ENCODE measurements at places on chromosomes 1 and 21.

- H3K36me3 ChIP-seq = no peaks in the 10 kb centered on the region
- no peak for DNase-seq
- H3K27ac ChIP-seq = no peak overlapping the region
- no peak overlapping the region for H3K4me3 ChIP-seq
- no peaks in the 10 kb centered on the region for H3K27me3 ChIP-seq
Measured at GRCh38 chr1:234906654-234907053, 222.0 kb downstream of the TOMM20 start.

GRCh38 chr1:219797009-219797408 is 131.3 kb downstream of the SLC30A10 start:
- DNase-seq = no peak
- no peak overlapping the region for H3K27ac ChIP-seq
- peaks cover 11% of the 10 kb centered on the region for H3K4me1 ChIP-seq
- H3K36me3 ChIP-seq = no peaks in the 10 kb centered on the region

- no peaks in the 10 kb centered on the region for H3K36me3 ChIP-seq
- no peaks in the 10 kb centered on the region for H3K27me3 ChIP-seq
- no peaks in the 10 kb centered on the region for H3K4me1 ChIP-seq
Measured at GRCh38 chr21:45021428-45022347, 52.7 kb upstream of the ADARB1 start.

- no peaks in the 10 kb centered on the region for H3K36me3 ChIP-seq
- no peaks in the 10 kb centered on the region for H3K4me1 ChIP-seq
- H3K4me3 ChIP-seq = no peak overlapping the region
- H3K27ac ChIP-seq = no peak overlapping the region
Measured at GRCh38 chr21:17191346-17191993, 321.4 kb upstream of the CXADR start.

- H3K4me1 ChIP-seq = peaks cover 29% of the 10 kb centered on the region
- H3K27ac ChIP-seq = peak overlapping the region; percentile 53
- DNase-seq = no peak
- no peaks in the 10 kb centered on the region for H3K36me3 ChIP-seq
- H3K4me3 ChIP-seq = peak overlapping the region; percentile 51
Measured at GRCh38 chr1:24503059-24503751, 569 bp downstream of the RCAN3 start.

- no peaks in the 10 kb centered on the region for H3K4me1 ChIP-seq
- no peaks in the 10 kb centered on the region for H3K36me3 ChIP-seq
- no peak overlapping the region for H3K27ac ChIP-seq
- no peaks in the 10 kb centered on the region for H3K27me3 ChIP-seq
- no peak overlapping the region for H3K4me3 ChIP-seq
Measured at GRCh38 chr1:112496290-112496689, 12.5 kb upstream of the WNT2B start.

- DNase-seq = no peak
- H3K4me1 ChIP-seq = no peaks in the 10 kb centered on the region
- H3K27me3 ChIP-seq = no peaks in the 10 kb centered on the region
- H3K27ac ChIP-seq = no peak overlapping the region
- no peak overlapping the region for H3K4me3 ChIP-seq
Measured at GRCh38 chr1:66396212-66396890, 137.6 kb upstream of the SGIP1 start.

DNA sequence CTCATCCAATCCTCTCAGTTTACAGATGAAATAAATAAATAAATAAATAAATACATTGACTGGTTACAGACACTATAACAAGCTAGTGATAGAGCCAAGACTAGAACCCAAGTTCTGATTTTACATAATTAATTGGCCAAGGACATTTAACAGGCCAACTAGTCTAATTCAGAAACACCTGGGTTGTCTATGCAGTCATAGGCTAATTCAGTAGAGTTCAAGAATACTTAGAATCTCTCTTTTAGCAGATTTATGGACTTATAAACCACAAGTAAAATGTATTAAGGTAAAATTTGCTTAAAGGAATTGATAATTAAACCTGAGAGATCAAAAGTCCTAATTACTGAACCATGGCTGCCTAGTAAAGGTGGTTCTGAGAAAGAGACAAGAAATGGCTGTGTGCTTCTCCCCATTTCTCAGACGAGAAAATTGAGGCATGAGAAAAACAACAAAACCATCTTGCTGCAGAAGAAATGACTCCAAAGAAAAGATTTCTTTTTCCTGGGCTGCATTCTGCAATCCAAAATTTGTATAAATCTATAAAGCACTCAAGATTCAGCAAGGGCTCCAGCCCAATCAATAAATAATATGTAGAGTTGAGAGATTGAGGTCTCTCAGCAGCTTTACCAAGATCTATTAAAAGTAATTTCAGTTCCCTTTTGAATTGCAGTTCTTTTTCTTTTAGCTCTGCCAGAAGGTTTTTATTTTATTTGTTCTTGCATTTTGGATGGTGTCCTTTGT is 98.3 kb downstream of the DUSP10 start:
- no peaks in the 10 kb centered on the region for H3K36me3 ChIP-seq
- H3K27me3 ChIP-seq = no peaks in the 10 kb centered on the region
- H3K4me3 ChIP-seq = no peak overlapping the region
- no peaks in the 10 kb centered on the region for H3K4me1 ChIP-seq

DNA sequence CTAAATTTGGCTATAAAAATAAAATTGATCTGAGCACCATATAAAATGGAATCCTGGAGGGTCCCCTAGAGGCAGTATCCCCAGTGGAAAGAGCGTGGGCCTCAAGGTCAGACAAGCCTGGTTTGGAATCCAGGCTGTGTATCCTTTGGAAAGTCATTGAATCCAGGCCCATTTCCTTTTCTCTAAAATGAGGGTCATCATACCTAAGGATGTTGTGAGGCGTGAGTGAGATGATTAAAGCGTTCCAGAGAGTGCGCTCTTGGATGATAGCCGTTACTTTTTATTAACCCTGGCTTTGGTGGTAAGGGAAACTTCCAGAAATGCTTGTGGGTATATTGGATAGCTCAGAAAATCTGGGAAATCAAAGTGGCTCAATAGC is 683 bp upstream of the ZNF436 start:
- H3K4me1 ChIP-seq = peaks cover 33% of the 10 kb centered on the region
- no peaks in the 10 kb centered on the region for H3K27me3 ChIP-seq
- no peak for DNase-seq

GRCh38 chr1:17061486-17061885 is 7.7 kb upstream of the SDHB start:
- no peaks in the 10 kb centered on the region for H3K36me3 ChIP-seq
- no peak overlapping the region for H3K4me3 ChIP-seq
- peaks cover 16% of the 10 kb centered on the region for H3K4me1 ChIP-seq
- DNase-seq = no peak

DNA sequence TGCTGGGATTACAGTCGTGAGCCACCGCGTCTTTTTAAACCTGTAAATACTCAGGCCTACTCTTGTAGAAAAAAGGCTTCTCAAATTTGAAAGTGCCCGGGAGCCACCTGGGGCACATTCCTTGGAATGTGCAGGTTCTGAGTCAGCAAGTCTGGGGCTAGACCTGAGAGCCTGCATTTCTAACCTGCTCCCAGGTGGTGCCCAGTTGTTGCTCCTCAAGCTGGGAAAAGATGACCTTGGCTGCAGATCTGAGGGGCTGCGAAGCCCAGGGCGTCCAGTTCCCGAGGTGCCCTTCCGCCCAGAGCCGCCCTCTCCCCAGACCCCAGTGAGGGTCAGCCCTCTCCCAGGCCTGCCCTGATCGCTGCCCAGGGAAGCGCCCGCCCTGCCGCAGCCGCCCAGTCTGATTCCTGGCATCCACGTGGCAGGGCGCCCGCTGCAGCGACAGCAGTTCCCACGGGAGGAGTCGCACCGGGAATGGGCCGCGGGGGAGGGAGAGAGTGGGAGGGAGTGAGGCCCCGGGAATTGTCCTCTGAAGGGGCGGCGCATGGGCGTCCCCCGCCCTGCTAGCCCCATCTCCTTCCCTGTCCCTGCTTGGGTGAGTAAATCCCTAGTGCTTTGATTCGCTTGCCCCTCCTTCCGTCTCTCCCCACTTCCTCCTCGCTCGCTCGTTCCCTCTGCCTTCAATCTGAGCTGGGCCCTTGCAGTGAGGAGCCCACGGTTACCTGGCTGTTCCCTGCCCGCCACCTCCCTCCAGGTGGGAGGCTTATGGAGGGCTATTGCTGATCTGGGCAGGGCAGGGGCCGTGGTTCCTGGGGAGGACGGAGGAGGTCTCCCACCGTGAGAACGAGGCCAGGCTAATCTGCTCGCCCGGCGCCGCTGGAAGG is 18.8 kb upstream of the TENT5B start:
- H3K4me1 ChIP-seq = peaks cover 35% of the 10 kb centered on the region
- no peaks in the 10 kb centered on the region for H3K36me3 ChIP-seq
- H3K27me3 ChIP-seq = no peaks in the 10 kb centered on the region
- peak overlapping the region; percentile 37 for H3K4me3 ChIP-seq

- no peak for DNase-seq
- no peaks in the 10 kb centered on the region for H3K36me3 ChIP-seq
- no peak overlapping the region for H3K4me3 ChIP-seq
Measured at GRCh38 chr1:234342774-234343173, 30.5 kb upstream of the COA6 start.

GRCh38 chr1:232587141-232588008 is 42.6 kb downstream of the SIPA1L2 start:
- DNase-seq = no peak
- H3K4me1 ChIP-seq = 0 out of 2 replicates have a peak, but pooled peaks cover 4% of the 10 kb centered on the region
- H3K36me3 ChIP-seq = no peaks in the 10 kb centered on the region
- no peaks in the 10 kb centered on the region for H3K27me3 ChIP-seq

GRCh38 chr1:88009916-88010315 is 674.2 kb upstream of the PKN2 start:
- no peak overlapping the region for H3K4me3 ChIP-seq
- no peaks in the 10 kb centered on the region for H3K27me3 ChIP-seq
- no peaks in the 10 kb centered on the region for H3K36me3 ChIP-seq
- no peaks in the 10 kb centered on the region for H3K4me1 ChIP-seq
- no peak for DNase-seq
- H3K27ac ChIP-seq = no peak overlapping the region

DNA sequence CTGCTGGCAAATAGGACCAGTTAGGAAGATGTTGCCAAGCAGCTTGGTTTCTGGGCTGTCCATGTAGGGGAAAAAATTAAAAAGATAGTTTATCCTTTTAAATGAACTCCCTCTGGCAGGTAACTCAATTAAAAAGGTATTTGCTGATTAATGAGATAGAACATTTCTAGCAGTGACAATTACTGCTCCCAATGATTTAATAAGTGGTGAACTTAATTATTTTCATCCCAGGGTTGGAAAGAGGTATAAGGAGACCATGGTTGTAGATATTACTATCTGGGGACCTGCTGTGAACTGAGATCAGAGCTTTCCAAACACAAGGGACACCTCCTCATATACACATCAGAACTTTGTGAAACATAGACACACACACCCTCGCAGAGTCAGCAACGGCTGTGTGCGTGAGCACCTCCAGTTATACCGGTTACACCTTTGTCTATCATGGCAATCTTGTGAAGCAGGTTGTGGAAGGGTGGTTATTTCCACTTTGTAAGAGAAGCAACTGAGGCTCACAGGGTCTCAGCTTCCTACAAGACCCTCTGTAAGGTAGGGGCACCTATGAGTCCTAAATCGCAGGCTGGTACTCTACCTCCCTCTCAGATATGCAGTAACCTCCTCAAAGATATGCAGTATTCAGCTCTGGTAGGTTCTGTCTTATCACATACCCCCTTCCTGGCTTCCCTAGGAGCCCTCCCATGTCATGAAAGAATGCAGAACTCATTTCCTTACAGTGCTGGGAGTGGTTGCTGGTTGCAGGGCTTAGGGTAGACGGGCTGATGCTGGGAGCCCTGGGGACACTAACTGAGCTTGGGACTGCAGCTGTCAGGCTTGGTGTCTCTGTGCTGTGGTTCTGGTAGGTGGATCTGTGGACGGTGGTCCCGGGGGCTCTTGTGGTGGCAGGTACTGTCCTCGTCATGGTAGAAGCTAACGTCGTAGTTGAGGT is 18.5 kb upstream of the MAGOH start:
- peaks cover 65% of the 10 kb centered on the region for H3K36me3 ChIP-seq
- no peak for DNase-seq
- H3K27me3 ChIP-seq = no peaks in the 10 kb centered on the region
- H3K4me3 ChIP-seq = no peak overlapping the region
- H3K4me1 ChIP-seq = no peaks in the 10 kb centered on the region
- no peak overlapping the region for H3K27ac ChIP-seq

- H3K27ac ChIP-seq = no peak overlapping the region
- H3K4me1 ChIP-seq = no peaks in the 10 kb centered on the region
- no peak overlapping the region for H3K4me3 ChIP-seq
- no peaks in the 10 kb centered on the region for H3K36me3 ChIP-seq
Measured at GRCh38 chr1:13892198-13892597, 192.2 kb downstream of the PRDM2 start.

GRCh38 chr1:14180738-14181137 is 417.7 kb upstream of the KAZN start:
- no peak overlapping the region for H3K4me3 ChIP-seq
- DNase-seq = no peak
- H3K27me3 ChIP-seq = peaks cover 11% of the 10 kb centered on the region
- no peaks in the 10 kb centered on the region for H3K36me3 ChIP-seq

- no peaks in the 10 kb centered on the region for H3K36me3 ChIP-seq
- peaks cover 80% of the 10 kb centered on the region for H3K4me1 ChIP-seq
- no peak overlapping the region for H3K4me3 ChIP-seq
- DNase-seq = peak; percentile 21
Measured at GRCh38 chr1:109788695-109789521, 25.2 kb upstream of the EPS8L3 start.

DNA sequence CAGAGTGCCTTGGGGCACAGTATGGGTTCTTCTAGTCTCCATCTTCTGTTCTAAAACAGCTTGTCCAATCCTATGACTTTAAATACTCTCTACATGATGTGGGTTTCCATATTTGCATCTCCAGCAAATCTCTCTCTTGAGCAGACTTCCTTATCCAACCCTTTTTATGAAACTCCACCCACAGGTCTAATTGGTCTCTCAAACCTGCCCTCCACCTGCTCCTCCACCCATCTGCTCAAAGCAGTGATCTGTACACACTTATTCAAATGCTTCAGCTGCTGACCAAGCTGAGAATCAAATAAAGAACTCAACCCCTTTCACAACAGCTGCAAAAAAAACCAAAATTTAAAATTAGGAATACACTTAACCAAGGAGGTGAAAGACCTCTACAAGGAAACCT is 11.5 kb downstream of the MCOLN2 start:
- no peaks in the 10 kb centered on the region for H3K36me3 ChIP-seq
- H3K27ac ChIP-seq = no peak overlapping the region
- no peak for DNase-seq

DNA sequence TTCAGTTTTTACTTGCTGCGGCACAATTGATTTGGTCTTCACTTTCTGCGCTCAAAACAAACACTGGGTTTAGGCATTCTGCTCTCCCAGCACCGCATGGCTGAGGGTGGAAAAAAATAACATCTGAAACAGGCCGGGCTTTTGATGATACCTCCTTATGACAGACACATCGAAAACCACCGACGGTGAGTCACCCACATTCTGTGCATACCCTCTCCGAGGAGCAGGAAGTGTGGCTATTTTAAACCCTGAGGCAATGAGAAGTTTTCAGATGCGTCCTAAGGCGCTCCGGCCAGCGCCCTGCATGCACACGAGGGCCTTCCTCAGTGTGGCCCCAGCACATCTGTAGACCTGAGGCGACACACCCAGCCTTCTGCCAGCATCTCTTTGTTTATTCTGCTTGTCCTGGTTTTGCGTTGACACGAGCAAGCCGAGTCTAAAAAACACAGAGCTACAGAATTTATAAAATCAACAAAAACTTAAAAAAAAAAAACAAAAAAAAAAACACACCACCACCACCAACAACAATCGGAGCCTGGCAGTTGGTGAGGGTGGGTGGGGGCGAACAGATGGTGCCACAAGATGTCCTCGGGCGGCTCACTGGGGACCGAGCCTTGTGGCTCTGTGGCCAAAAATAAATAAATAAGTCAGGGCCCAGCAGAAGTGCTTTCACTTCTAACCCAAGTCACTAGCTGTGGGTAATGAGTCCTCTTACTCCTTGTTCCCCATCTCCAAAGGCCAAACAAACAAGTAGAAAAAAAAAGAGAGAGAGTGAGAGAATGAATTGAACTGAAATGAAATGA is 162.6 kb upstream of the IRF2BP2 start:
- peaks cover 44% of the 10 kb centered on the region for H3K27me3 ChIP-seq
- peak overlapping the region; percentile 16 for H3K4me3 ChIP-seq
- no peaks in the 10 kb centered on the region for H3K36me3 ChIP-seq
- peaks cover 17% of the 10 kb centered on the region for H3K4me1 ChIP-seq
- DNase-seq = peak; percentile 97

Measured in HCT116 (cell line).